ENCODE measurements at places on chromosomes 1 and 21.

- no peak for DNase-seq
Observed at GRCh38 chr1:18088077-18088594, 19.5 kb upstream of the IGSF21 start.

GRCh38 chr1:33634806-33635205 lies 162.4 kb downstream of the ZSCAN20 start:
- DNase-seq = peak; percentile 55

- no peak for DNase-seq
Observed at GRCh38 chr1:187894349-187894748, 1065.6 kb downstream of the PLA2G4A start.

DNA sequence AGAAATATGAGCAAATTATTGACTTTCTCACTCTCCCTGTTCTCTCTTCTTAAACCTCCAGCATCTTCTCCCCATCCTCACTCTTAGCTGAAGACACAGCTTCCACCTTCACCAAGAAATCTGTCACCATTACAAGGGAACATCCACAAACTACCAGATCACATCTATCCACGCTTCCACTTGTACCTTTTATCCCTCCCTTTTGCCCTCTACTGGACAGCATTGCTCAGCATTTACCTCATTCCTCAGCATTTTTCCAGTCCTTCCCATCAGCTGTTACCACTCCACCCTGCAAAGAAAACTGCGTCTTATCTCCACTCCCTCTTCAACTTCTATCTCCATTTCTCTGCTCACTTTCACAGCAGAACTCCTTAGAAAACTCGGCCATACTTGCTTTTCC lies 42.6 kb downstream of the KCNJ6 start:
- DNase-seq = peak; percentile 6

DNA sequence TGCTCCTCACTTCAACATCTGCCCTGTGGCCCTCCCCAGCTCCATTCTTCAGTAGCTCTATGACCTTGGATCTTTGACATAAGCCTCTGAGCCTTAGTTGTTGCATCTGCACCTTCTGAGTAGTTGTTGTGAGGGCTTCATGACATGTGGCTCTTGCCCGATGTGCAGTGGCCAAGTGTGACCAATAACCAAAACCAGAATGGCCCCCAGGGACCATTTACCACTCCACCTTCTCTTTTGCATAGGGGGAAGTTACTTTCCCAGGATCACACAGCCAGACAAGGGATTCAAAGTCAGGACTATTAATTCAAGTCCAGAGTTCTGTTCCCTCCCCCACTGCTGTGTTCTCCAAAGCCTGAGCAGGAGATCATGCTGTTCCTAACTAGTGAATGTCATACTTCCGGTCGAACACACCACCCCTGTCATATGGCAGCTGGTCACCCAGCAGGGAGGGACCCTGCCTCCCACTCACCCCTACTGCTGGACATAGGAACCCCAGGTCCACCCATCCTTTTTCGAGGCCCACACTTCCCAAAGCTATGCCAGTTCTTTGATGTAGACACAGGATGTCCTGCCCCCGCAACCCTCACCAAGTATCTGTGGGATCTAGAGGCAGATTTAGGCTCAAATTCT lies 4.0 kb downstream of the FGR start:
- DNase-seq = peak; percentile 30

DNA sequence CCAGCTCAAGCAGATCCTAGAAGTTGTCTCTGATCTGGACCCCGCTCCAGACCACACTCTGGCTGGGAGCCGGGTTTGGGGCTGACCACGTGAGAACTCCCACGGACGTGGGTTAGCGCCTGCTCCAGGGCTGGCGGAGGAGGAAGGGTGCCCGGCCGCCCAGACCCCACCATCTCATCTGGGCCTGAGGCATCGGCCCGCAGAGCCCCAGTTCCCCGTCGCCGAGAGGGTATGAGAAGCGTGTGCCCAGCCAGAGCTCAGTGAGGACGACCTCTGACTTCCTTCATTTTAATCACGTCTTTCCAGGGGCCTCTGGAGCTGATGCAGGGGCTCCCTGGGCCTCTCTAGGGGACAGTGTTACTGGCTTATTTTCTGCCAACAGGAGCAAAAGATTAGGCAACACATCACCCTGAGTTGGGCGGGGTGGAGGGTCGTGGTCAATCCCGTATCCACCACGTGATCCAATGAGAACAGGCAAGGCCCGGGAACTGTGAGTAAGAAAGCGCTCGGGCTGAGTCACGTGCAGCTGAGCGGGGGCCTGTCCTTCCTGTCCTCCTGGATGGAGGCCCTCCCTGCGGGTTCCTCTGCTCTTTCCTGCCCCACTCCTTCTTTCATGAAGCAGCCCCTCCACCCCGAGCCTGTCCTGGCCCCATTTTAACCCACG lies 81.1 kb downstream of the SIK1 start:
- peak; percentile 68 for DNase-seq

DNA sequence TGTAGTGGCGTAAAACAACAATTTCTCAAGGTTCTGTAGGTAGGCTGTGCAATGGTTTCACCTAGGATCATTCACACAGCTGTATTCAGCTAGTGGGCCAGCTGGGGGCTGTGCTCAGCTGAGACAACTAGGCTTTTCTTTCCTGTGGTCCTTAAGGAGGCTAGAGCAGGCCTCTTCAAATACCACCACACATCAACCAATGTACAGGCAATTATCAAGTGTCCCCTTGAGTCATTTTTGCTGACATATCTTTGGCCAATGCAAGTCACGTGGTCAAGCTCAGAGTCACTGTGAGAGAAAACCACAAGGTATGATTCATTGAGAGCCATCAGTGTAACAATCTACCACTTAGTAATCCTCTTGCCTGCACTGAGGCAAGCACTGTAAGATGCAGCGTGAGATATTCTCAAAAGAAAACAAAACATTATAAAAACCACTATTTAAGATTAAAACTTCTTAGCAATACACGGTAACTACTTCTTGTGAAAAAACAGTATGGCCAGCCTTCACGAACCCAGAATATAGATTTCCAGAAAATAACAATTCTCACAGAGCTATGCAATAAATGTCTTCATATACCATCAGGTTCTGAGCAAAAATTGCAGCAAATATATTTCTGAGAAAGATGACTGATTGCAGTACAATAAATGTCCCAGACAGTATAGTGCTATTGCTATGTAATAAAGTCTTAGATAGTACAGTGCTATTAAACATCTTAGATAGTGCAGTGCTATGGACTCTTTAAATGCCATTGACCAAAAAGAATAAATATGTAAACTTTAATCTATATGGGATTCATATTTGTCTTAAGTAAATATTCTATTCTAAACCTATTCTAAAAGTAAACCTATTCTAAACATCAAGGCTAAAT lies 55.3 kb downstream of the NME7 start:
- DNase-seq = peak; percentile 38

- DNase-seq = no peak
Observed at GRCh38 chr1:248688527-248689298, 13.9 kb downstream of the OR14I1 start.

DNA sequence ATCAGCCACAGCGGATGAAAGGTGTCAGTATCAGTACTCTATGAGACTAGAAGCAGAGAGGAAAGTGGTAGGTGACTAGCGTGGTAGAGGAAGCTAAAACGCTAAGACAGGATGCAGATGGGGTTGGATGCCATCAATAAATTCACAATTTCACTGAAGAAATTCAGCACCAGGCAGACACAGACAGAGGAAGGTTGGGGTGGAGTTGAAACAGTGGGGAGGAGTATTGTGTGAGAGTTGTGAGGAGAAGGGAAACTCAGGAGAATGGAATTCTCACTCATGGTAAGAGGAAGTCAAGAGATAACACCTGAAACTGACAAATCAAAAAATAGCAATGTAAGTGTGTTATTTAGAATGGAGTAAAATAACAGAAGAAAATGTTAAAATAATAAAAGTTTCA lies 208.5 kb upstream of the DAB1 start:
- peak; percentile 22 for DNase-seq

DNA sequence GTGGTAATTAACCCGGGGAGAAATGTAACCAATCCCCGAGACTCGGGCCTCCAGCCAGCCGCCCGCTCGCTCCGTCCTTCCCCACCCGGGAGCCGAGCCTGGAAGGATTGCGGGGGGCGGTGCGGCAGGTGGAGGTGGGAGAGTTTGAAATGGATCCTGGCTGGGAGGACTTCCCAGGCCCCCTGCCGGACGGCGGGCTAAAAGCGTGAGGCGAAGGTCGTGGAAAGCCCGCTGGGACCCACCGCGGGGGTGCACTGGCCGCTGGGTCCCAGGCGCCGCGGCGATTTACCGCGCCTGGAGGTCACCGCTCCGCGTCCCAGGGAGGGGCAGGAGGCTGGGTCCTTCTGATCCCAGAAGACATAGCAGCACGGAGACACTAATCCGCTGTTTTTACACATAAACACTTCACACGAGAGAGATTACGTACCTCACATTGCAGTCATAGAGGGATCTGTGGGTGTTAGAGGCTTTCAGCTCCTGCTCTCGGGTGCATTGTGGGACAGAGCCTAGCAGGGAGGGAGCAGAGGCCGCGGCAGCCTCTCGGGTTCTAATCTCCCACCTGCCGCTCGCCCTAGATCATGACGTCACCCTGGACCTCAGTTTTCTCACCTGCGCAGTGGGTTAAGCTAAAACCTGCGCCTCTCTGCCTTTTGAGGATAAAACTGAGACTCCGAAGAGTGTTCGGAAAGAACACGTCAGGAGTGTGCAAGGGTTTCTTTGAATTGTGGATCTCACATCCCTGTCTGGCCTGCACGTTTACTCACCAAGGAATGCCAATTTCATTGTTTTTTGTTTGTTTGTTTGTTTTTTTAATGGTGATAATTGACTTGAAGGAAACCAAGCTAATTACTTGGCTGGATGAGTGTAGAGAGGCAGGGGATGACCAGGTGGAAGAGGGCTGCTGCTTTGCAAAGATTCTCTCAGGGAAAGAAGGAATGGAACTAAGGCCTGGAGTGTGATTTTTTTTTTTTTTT lies 17.1 kb upstream of the TMEM9 start:
- DNase-seq = peak; percentile 39

DNA sequence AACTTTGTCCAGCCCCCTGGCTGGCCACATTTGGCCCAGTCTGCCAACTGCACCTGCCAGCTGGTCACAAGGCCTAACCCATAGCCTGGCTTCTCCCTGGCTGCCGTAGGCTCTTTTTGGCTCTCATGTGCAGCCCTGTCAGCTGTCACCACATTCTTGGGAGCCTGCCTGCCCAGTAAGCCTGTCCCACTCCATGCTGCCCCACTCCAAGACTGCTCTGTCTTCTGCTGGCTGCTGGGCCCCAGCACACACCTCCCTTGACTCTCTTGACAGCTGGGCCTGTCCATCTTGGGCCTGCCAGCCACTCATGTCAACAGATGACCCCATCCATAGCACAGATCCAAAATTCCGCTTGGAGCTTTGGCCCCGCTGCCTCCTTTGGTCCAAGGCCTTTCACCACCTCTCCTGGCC lies 74.3 kb upstream of the EDN2 start:
- no peak for DNase-seq
